Activated CD8-positive, alpha-beta T cell treated with anti-CD3 and anti-CD28 coated beads for 36 hours (primary cell): ENCODE measurements at places on chromosomes 2 and 18.

DNA sequence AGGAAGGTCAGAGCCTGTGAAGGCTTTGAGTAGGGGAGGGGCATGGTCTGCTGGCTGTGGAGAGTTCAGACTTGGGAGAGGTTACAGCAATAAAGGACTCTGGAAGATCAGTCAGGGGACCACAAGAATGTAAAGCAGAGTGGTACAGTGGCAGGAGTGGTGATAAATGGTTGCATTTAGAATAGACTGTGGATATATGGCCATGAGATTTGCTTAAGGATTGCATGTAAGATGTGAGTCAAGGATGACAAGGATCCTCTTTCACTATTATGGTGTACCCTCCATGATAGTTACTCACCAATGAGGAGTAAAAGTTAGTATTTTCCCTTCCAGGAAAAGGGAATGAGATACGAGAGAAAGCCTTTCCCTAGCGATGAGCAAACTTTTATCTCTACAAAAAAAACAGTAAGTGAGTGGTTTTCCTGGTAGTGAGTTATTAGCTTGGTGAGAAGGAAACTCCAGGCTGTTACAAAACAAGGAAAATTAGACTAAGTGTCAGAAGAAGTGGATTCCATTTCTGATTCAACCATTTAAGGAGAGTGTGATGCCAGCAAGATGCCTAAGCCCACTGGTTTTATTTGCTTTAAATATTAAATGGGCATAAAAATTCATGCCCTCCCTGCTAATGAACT lies 818.0 kb upstream of the ACVR2A start:
- DNase-seq, result no peak

DNA sequence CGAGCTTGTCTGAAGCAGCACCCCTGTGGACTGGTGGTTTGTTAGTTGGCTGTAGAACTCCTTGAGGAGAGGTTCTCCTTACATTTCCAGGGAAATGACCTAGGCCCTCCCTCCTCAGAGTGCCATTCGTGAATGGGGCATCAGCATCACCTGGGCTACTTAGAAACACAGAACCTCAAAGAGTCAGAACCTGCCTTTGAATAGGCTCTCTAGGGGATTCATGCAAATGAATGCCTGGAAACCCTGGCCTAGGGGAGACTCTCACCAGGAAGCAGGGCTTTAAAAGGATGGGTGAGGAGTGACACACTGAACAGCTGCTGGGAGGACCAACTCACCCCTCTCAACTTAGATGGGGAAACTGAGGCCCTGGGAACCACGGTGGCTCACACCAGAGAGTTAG lies 2.1 kb upstream of the MOCOS start:
- DNase-seq, result no peak

DNA sequence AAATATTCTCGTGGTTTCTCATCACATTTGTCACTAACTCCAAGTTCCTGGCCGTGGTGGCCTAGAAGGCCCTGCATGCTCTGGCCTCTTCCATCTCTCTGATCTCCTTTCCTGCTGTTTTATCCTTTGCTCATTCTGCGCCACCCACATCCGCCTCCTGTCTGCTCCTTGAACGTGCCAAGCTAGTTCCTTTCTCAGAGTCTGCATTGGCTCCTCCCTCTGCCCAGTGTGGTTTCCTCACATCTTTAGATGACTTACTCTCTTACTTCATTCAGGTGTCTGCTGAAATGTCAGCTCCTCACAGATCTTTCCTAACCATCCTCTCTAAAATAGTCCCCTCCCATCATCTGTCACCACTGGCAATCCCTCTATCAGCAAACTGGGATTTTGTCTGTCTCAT lies 158.6 kb upstream of the RBMS1 start:
- DNase-seq, result peak; percentile 86

GRCh38 chr2:163405298-163405697 lies 330.5 kb downstream of the FIGN start:
- no peak for DNase-seq

- DNase-seq, result no peak
These were observed 212.0 kb upstream of the NABP1 start for GRCh38 chr2:191465766-191466420.

- peak; percentile 12 for DNase-seq
These were observed 979 bp downstream of the LONRF2 start for GRCh38 chr2:100321179-100321865.

DNA sequence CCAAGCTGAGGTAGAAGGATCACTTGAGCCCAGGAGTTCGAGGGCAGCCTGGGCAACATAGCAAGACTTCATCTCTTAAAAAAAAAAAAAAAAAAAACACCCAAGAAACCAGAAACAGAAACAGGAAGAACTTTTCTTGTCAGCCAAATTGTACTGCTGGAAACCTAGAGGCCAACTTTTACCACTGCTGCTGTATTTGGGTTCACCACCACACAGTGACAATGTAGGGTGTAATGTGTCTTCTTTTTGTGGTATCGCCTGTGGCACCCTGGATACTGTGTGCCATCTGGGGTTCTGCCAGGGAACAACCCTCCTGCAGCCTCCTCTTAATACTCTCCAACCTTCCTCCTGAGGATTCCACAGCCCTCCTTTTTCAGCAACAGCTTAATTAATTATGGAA lies 72.6 kb downstream of the STK39 start:
- DNase-seq, result peak; percentile 41
